ENCODE measurements at places on chromosomes 3 and 15.

- no peak for DNase-seq
Measured at GRCh38 chr3:129936757-129937156, 37.8 kb upstream of the TRH start.

DNA sequence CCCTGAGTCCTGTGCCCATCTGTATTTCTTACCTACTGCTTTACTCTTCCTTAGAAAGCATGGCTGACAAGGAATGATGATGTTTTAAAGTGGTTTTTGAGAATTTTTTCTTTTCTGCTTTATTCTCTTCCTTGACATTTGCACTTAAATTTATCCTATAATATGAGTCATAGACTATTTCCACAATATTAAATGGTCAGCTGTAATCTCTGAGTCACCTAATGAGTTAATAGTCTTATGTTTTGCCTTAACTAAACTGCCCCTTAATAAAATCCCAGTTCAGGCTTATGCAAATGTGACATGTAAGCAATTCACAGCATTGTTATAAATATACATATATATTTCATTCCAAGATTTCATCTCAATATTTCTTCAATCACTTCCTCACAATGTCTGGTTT lies 23.8 kb downstream of the MEIS2 start:
- no peak for DNase-seq

DNA sequence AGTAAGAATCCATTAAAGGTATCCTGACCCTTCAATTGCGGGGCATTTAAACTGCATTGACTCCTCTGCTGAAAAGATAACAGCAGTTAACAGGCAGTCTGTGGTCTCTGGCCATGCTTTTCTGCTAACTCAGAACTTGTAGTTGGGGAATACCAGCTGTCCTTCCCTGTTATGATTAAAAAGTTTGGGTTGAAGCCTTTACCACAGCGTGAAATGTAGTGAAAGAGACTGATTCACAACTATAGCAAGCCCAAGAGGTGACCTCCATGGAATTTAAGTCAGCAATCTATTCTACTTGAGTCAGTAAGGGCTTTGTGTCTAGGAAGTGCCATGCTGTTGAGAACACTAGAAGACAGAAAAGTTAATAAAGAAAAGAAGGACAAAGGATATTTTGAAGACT lies 1037.3 kb downstream of the SI start:
- no peak for DNase-seq

DNA sequence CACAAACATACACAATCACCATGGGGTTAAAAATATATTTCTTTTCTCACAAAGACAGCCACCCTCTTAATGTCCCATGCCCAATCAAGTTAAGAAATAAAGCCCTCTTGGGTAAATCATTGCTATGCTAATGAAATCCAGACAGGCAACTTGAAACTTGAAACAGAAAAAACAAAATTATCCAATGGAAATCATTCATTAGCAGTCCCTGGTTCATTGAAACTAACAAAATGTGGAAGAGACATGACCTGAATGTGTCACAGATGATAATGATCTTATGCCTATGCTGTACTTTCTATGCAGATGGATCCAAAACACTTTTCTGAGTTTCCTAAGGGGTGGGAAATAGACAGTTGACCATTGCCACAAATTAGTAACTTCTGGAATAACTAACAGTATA lies 983.7 kb downstream of the MCTP2 start:
- no peak for DNase-seq

GRCh38 chr15:82875411-82876003 lies 66.1 kb downstream of the WHAMM start:
- DNase-seq: no peak

DNA sequence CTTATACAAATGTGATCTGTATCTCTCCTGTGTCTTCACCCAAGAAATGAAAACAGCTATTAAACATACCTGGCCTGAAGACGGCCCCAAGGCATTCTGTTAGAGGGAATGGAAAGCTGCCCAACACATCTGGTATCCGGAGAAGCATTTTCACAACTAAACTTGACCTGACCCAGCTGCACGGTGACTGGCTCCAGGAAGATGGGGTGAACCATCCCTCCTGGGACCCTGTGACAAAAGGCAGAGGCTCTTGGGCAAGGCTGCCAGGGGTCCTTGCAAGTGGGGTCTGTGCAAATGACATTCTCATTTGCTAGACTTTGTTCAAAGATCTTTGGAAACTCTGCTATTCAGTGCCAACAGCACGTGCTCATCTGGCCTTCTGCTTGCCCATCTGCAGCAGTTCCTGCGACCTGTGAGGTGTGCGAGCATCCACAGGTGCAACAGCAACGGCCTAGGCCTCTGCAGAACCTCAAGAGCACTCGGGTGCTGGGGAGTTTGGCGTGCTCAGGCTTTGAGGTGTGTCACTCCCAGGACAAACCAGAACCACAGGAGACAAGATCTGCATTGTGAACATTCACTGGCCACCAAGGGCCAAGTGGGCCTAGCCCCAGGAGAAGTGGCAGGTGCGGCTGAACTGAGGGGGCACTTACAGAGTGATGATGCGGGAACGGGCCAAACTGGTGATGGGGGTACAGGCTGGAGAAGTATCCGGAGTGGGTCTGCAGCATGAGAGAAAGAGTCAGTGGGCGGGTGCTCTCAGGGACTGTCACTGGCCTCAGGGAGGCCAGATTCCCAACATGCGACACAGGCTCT lies 71.8 kb downstream of the SENP2 start:
- DNase-seq: no peak

GRCh38 chr15:87121336-87121735 lies 1041.7 kb downstream of the AGBL1 start:
- no peak for DNase-seq

DNA sequence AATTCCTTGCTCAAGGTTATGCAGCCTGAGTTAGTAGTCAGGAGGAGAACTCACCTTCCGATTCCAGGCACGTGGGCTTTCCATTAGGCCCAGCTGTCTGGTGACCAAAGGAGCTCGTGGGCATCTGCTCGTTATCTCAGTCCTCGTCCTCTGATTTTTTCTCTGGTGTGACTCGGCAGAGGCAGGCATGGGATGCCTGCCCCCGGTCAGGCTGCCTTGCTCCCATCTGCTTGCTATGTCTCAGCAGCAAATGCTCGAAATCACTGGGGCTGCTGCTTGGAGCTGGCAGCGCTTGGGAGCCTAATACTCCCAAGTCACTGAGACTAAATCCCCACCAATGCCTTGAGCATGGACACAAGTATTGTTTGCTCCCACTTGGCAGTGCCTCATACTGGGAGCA lies 84.5 kb upstream of the NMNAT3 start:
- no peak for DNase-seq

GRCh38 chr3:32118215-32118614 lies 11.8 kb downstream of the GPD1L start:
- DNase-seq: no peak

DNA sequence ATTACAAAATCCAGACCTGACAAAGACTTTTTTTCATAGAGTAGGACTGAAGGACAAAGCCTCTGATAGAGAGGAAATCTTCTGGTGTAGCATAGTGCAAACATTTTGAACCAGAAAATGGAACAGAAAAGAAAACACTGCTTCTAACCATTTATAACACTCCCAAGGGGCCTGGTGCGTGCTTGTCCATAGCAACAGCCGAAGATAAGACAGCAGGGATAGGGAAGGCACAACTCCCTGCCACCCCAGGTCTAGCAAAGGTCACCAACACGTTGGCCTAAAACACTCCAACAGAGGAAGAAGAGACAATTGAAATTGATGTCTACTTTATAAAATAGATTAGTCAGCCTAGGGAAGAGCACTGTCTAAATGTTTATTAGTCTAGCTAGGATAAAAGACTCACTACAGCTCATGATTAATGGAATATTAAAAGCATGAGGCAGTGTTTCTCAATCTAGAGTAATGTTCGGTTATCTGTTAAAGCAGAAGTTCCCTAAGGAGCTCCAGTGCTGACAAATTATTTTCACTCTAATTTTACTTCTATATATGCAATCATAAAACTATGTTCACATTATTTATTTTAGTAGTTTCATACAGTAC lies 145.2 kb downstream of the P3H2 start:
- no peak for DNase-seq
